Caudate nucleus (tissue), 63 donors: ENCODE measurements at places on chromosomes 3 and 15.

DNA sequence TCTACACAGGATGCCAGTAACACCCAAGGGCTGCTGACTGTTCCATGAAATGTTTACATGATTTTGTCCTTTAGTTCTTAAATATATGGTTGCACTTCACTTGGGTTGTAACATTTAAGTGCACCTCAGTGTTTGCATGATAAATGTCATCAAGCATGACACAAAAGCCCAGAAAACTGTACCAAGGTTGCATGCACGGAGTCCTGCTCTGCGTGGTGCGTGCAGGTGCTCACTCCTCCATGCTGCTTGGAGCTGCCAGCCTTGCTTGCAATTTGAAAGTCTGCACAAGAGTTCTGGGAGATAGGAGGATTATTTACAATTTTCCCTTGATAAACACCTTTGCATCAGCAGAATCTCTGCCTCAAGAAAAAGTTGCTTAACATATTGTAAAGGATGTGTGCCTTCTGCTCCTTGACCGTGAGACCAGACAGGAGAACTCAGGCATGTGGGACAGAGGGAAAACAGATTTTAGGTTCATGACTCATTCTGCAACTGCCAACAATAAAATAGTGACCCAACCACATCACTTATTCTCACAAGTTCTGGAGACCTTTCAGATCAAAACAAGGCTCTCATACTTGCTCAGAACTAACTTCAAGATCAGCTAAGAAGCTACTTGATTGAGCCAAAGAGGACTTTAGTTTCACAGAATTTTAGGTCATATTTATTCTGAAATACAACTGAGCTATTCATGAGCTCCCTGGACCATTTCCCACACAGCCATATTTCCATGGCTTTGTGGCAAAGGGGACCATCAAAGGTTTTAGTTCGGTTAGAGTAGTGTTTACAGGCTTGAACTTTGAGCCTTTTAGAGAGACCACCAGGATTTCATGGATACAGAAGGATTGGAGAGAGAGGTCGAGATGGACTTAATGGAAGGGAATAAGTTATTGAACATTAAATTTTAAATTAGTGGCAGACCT, 128.4 kb upstream of the ZBED2 start:
- no peak for DNase-seq

GRCh38 chr3:41502481-41502880, 303.2 kb downstream of the CTNNB1 start:
- no peak for DNase-seq

- DNase-seq: no peak
Observed at GRCh38 chr3:157154563-157155330, 5.2 kb downstream of the CCNL1 start.

GRCh38 chr15:92538115-92538514, 117.5 kb downstream of the FAM174B start:
- no peak for DNase-seq

DNA sequence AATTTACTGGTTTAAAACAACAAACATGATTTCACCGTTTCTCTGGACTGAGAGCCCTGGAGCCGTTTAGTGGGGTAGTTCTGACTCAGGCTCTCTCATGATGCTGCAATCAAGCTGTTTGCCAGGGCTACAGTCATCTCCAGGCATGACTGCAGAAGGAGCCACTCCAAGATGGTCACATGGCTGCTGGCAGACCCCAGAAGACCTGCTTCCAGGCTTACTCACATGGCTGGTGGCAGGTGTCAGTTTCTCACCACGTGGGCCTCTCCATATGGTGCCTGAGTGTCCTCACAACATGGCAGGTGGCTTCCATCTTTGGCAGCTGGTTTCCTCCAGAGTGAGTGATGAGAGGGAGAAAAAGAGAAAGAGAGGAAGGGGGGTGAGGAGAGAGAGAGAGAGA, 378.3 kb upstream of the RGMA start:
- no peak for DNase-seq

- DNase-seq: no peak
Observed at GRCh38 chr3:188775412-188775811, 396.4 kb upstream of the TPRG1 start.

GRCh38 chr3:157166561-157166960, 6.6 kb upstream of the CCNL1 start:
- no peak for DNase-seq

GRCh38 chr3:17806876-17807275, 64.4 kb upstream of the TBC1D5 start:
- no peak for DNase-seq

- no peak for DNase-seq
Observed at GRCh38 chr3:110670407-110670806, 401.2 kb upstream of the NECTIN3 start.

GRCh38 chr3:184741798-184742675, 30.2 kb upstream of the MAGEF1 start:
- no peak for DNase-seq

- DNase-seq: no peak
Observed at GRCh38 chr3:100209169-100209568, 51.6 kb upstream of the TBC1D23 start.

GRCh38 chr3:27900316-27900715, 178.2 kb upstream of the EOMES start:
- DNase-seq: no peak

DNA sequence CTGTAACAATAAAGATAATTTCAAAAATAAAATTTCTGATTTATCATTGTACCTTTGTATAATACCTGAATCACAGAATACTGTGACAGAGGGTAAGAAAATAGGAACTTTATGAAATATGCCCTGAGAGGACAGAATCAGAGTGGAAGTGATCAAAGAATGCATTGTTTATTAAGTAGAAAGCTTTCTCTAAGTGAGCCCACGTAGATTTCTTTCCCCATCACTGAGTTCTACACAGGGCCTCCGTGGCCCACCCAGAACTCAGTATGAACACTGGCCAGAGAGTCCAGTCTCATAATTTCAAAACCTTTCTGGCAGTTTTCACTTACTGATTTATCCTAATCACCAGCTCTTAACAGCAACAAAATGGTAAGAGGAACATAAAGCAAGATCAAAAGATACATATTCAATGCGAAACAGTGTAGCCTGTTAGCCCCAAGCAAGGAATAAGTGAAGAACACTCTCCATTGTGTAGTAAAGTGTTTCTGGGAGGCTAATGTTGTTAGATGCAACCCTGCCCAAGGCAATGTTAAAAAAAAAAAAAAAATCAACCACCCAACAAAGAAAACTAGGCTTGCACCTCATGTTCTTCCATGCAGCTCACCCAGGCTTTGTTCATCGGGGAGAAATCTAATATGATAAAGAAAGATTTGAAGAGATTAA, 341.3 kb downstream of the LSAMP start:
- DNase-seq: no peak

- no peak for DNase-seq
Observed at GRCh38 chr15:77002954-77003912, 8.3 kb downstream of the PSTPIP1 start.

DNA sequence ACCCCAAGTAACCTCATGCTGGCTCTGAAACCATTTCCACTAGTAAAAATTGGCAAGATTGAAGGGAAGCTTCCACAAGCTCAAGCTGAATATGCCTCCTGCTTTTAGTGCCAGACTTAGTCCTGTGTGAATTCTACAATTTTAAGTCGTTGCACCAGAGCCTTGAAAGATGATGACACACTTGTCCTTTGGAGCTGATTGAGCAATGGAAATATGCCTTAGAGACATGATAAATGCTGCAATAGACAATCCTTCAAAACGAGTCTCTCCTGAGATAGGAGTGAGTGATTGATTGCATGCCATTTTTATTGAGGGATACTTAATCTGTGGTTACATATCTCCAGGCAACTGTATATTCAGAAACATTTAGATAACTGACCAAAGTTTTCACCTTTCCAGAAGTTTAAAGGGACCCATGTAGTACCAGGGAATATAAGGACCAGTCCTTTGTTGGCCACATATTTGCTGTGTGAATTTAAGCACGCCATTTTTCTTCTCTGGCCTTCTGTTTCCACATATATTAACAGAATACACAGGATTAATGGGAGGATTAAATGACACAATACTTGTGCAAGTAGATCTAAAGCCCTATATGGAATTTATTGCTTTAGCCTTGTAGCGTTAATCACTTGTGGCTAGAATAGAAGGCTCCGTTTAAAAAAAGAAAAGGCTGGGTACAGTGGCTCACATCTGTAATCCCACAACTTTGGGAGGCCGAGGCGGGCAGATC, 65.1 kb downstream of the PPARG start:
- DNase-seq: no peak

DNA sequence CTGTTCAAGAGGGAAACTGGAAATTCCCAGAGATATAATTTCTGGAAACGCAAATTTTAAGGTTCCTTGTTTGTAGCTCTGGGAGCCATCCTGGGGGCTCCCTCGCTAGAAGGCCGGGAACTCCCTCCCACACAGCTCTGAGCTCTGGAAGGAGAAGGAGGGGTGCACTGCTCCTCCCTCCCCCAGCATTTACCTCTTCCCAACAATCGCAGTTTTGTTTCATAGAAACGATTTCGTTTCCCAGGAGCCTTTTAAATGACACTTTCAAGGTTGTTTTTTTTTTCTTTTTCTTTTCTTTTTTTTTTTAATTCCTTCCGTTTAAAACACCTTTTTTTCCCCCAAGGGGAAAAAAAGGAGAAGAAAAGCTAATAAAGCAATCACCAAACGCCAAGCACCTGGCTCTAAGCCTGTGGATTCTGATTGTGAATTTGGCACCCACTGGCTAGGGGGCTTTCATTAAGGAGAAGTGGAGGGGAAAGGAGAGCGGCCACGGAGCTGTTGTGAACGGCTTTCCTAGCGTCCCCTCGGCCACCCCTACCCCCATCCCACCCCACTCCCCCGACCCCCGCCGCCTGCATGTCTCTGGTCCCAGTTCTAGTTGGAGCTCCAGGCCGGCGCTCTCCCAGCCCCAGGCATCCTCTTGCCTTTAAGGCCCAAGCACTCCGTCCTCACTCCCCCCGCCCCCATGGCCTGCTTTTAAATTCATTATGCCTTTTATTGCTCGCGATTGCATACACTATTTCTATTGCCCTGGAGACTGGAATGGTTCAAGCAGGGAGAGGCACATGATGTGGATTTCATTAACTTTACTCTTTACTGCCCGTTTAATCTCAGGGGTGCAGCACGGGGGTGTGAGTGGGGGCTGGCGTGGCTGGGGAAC, 13.6 kb upstream of the CCDC33 start:
- DNase-seq: no peak
